BE2C (cell line): ENCODE measurements at places on chromosomes 12 and 14.

DNA sequence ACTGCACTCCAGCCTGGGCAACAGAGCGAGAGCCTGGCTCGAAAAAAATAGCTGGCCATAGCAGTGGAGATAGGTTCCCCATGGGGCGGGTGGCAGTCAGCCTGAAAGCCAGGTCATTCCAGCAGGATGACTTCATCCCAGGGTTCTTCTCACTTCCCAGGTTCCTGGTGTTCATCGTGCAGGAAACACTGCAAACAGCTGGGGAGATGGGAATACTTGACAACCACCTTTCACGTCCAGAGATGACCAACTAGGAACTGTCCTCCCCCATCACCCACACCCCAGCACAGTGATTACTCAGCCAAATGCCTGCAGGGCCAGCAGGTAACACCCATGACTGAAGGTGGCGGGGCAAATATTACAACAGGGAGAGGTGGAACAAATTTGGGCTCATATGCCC lies 1.7 kb downstream of the VSIG10 start:
- no peak for DNase-seq

- peak; percentile 56 for DNase-seq
Measured at GRCh38 chr12:64082866-64083268, 139.2 kb downstream of the KICS2 start.

DNA sequence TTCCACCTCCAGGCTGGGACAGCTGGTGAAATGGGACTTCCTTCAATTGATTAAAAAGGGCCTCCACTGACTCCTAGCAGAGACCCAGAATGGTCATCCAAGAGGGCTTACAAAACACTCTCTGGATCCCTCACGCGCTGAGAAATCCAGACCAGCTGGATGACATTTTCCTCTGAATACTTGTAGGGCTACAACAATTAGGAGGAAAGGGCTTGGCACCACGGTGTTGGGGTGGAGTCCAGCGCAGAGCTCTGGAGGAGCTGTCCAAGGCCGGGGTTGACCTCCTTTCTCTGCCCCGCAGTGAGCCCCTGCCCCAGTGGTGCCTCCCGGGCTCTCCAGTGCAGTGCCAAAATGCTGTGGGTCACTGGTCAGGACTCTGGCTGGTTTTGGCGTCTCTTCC lies 189.0 kb upstream of the CCND2 start:
- no peak for DNase-seq

GRCh38 chr12:31558521-31558920 lies 32.4 kb downstream of the DENND5B start:
- no peak for DNase-seq

DNA sequence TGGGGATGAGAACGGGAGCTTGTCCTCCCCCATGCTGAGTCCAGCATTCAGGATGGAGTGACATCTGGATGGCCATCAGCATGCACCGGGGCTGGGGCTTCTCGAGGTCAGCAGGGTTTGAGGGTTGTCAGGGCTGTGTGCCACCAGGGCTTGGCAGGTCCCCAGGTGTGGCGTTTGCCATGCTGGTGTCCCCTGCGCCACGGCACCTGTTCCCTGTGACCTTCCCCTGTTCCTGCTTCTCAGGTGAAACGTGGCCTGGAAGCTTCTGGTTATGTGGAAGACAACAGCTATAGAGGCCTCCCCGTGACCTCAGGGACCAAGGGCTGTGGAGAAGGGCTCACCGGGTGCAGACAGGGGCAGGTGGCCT lies 152.4 kb downstream of the KIF26A start:
- no peak for DNase-seq
